ENCODE measurements at places on chromosomes 6 and 20.

- DNase-seq: no peak
Measured at GRCh38 chr20:17952692-17953684, 15.6 kb downstream of the SNX5 start.

DNA sequence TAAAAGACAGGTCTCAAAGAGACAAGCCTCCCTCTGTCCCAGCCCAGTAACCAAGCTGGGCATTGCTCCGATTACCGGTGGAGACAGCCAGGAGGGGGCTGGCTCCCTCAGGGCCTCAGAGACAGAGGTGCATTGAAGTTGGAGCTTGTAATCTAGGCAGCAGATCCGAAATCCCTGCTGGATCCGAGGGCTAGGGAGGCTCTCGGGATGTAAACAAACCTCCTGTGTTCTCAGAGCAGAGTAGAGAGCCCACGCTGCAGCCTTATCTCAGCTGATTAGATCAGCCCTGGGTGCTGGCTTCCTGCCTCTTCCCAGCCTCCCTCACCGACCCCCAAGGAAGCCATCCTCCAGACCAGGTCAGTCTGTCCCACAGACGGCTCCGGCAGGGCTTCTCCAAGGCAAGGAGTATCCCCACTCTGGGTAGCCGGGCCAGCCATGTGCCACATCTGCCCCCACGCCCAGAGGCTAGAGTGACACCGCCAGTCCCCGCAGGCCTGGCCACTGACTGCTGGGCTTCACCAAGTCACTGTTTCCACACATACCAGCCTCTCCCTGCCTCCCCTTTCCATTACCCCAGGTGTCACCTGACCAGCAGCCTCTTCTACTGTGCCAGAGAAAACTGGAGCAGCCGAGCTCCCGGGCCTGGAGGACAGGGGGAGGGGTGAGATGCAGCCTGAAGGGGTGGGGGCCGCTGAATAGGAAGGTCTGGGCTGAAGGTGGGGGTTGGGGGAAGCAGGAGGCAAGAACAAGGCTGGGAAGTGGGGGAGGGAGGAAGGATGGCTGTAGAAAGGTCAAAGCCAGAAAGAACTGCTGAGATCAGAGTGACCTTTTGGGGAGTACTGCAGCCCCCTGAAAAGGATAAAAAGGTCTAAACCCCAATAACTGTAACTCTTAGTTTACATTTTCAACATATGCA lies 6.0 kb downstream of the SDC4 start:
- no peak for DNase-seq

DNA sequence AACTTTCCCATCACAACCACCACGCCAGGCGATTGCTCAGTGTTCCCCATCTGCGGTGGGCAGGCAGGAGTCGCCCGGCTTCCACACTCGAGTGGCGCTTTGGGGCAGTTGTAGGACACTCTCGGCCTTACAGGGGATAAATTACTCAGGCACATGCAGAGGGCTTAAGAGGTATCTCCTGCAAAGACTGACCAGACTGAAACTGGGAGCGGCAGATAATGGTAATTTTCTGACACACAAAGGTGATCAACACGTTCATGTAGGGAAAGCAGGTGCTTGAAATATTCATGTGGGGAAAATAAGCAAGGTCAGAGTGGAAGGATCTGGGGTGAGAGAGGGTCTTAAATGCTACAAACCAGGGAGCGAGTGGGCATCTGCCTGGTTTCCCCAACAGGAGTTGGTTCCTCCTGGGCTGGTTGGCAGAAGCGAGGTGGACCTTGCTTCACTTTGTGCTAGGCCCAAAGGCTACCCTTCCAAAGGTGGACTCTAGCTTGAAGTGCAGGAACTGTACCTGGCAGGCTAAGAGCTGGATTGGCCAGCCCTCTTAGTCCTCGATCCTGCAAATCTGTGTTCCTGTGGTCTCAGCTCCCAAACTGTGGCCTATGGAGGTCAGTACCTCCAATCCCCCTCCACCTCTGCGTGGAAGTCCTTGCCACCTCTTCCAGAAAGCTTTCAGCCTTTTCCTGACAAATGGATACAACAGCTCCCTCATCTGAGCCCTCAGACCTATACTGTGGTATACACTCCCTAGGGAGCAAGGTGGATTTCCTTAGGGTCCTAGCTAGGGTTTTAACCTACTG lies 16.7 kb downstream of the PLAGL2 start:
- no peak for DNase-seq

DNA sequence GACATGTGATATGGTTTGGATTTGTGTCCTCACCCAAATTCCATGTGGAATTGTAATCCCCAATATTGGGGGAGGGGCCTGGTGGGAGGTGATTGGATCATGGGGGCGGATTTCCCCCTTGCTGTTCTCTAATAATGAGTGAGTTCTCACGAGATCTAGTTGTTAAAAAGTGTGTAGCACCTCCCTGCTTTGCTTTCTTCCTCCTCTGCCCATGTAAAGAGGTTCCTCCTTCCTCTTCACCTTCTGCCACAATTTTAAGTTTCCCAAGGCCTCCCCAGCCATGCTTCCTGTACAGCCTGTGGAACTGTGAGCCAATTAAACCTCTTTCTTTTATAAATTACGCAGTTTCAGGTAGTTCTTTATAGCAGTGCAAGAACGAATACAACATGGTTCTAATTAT lies 2.1 kb upstream of the ZNF451 start:
- no peak for DNase-seq

GRCh38 chr6:16690608-16691142 lies 70.6 kb downstream of the ATXN1 start:
- no peak for DNase-seq

DNA sequence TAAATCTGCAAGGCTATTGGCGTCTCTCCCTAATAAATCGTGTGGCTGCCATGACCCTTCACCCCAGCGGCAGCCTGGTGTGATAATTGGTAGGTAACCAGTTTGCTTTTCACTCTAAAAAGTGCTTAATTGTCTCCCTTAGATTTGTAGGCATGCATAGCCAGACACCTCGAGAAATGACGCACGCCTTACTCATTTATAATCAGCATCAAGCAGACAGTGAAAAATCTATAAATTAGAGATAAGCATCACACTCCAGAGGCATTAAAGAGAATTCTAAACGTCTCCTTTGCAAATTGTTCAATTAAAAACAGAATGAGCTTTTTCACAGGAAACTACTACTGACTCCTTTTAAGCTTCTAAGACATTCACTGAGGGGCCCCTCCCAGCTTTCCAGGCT lies 110.2 kb upstream of the RPS6KA2 start:
- peak; percentile 64 for DNase-seq

DNA sequence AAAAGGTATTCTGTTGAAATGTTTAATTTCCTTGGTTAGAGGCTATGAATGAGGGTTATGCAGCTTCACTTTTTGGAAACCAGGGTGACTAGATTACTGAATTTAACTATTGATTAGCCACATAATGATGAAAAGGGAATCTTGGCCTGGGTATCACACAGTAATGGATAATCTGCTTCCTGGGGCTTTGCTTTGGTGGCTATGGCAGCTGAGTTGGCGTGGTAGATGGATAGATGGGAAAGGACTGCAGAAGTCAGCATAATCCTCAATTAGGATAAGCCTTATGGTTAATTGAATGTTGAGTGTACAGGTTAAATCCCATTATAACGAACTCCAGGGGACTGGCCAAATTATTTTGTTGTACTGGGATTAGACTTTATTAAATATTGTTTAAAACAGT lies 5.2 kb downstream of the NCOA3 start:
- no peak for DNase-seq

- DNase-seq: no peak
Measured at GRCh38 chr6:112486454-112486853, 139.3 kb downstream of the RFPL4B start.

- DNase-seq: no peak
Measured at GRCh38 chr20:44362466-44362940, 7.0 kb downstream of the HNF4A start.

DNA sequence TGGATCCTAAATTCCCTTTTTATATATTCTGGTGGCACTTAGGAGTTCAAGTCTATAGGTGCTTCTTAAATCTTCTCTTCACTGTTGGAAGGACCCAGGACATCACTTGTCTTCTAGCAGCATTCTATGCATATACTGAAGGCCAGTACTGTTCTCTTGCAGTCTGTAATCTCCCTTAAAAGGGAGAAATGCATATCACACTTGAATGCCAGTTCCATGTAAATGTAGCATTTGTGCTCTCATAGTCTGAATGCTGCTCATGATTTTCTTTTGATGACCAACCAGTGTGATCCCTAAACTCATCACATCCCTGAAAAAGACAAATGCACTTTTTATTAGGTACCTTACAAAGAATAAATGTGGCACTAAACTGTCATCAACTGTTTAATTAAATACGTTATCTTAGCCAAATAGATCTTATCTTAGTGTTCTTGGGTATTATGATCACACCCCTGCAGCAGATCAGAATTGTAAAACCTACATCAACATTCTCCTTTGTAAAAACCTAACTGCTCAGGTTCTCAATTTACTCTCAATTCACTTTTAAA lies 176.1 kb downstream of the EPHA7 start:
- DNase-seq: no peak

DNA sequence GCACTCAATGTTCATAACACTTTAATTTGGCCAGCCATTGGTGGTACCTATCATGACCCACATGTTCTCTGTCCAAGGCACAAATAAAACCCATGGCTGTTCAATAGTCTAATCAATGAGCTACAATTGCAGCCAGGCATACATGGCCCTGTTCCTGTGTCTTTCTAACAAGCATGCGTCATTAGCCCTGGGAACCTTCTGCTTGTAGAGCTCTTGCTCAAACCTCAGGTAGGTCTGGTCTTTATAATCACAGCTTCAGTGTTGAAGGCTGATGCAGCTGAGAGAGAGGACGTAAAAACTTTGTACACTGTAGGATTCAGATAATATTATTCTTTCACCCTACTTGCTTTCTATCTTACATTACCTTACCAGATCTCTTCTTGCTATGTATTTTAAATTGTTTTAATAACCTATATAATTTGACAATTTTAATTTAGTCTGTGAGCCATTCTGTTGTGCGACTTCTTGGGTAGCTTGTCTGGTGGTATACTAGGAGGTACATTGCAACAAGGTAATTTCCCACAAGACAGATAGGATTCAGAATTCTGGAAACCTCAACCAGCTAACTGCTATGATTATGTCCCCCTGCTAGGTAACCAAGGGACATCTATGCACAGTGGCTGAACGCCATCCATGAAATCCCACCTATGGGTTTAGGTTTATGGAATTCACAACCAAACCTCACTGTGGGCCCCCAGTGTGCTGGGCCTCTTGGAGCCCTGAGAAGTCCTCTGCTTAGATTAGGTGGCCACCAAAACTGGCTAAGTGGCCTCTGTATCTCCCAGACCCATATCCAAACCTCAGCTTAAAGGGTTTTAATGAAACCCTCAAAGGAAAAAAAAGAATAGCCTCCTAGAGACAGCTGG lies 55.4 kb upstream of the RIPOR2 start:
- no peak for DNase-seq

DNA sequence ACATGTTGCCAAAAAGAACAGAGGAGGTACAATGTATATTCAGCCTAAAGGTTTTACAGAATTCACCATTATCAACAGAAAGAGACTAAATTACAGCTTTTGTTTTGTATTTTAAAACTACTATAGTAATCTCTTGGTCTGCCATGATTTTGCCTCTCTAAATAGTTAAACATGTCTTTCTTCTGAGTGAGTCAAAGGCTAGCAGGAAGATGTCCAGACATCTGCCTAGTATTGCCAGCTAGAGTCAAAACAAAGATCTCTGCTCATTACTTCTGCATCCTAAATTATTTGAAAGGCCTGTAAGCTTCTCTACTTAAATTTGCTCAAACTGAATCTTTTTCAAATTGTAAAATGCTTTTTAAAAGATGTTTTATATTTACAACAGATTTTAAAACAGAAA lies 8.8 kb downstream of the ASF1A start:
- DNase-seq: no peak

GRCh38 chr20:35510951-35511735 lies 18.3 kb downstream of the C20orf173 start:
- no peak for DNase-seq

DNA sequence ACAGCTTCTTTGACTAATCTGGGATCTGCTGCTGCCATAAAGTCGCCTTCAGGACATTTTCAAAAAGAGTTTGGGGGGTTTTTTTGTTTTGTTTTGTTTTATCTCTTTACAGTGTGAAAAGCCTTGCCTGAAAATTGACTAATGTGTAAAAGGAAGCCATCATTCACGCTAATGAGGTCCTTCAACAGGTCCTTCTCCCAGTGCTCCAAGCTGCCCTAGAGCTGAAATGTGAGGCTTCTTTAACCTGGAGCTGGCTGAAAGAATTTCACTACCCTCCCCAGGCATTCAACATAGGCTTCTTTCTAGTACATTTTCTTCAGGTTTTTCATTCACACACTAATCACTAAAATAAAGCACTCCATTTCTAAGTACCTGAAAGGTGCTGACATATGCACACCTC lies 145.1 kb upstream of the PRDM1 start:
- DNase-seq: no peak

DNA sequence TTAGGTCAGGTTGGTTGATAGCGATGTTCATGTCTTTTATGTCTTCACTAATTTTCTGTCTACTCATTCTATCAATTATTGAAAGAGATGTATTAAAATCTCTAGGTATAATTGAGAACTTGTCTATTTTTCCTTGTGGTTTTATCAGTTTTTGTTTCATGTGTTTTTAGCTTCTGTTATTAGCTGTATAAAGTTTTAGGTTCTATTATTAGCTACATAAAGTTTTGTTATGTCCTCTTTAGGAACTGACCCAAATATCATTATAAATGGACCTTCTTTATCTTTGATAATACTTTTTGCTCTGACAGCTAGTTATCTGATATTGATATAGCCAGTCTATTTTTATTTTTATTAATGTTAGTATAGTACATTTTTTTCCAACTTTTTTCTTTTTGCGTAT lies 92.4 kb upstream of the TMEM170B start:
- DNase-seq: no peak

DNA sequence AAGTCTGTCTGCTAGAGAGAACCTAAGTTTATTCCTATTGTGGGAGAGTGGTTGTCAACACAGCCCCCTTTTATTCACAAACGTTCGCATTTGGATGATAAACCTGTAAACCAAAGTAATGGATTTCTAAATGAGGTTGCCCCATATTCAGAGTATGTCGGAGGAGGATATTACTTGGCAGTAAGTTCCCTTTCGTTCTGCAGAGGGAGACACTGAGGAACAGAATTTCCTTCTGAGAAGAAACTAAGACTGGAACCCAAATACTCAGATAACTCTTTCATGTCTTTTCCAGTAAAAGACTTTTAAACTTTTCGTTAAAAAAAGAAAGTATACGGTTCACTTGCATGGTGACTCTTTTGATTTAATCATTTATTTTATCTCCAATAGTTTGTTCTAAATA lies 754.6 kb upstream of the MMS22L start:
- no peak for DNase-seq

GRCh38 chr6:63685446-63686379 lies 50.1 kb downstream of the PHF3 start:
- DNase-seq: no peak

DNA sequence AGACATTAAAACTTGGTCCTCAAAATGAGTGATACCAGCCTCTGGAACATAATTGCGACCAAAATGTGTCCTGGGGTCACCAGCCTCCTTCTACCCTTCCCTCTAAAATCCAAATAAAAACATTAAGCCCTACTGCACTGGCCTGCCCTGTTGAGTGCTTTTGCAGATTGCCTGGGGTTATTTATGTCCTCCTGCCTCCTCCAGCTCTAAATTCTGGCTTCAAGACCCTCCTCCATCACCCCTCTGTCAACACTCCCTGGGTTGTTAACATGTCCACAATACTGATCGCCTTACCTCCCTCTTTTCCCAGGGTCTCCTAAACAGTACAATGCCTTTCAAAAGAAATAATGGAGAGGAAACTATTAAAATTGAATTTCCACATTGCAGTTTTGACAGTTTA lies 327.5 kb downstream of the NRN1 start:
- DNase-seq: no peak

- DNase-seq: no peak
Measured at GRCh38 chr6:148850964-148851363, 104.1 kb downstream of the UST start.
